HuH-7.5 (cell line): ENCODE measurements at places on chromosomes 5 and 9.

GRCh38 chr9:102521097-102521755 lies 473.9 kb upstream of the CYLC2 start:
- DNase-seq: no peak

- DNase-seq: no peak
Measured at GRCh38 chr5:130706696-130707095, 458.4 kb downstream of the HINT1 start.

DNA sequence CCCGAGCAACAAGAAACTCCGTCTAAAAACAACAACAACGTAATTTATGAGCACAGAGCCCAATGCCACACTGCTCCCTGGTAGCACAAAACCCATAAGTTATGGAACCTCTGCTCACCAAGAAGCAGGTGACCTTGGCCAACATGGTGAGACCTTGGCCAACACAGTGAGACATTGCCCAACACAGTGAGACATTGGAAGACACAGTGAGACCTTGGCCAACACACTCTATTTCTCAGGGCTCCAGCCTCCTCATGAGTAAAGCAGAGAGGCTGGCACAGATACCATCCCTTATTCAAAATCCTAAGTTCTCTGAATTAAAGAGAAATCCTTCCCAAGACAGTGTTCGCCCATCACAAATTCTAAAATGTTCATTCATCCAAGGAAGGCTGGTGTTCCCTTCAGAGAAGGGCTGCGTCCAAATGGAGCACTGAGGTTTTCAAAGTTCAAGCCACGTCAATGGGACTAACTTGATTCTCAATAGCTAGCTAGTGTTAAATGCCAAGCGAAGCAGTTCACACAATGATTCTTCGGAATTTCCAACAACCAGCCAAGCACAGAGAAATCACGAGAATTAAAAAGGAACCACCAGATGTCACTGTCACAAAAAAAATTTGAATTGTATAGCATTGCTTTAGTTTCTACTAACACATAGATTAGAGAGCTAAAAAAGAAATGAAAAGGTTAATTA lies 29.5 kb downstream of the TTC39B start:
- no peak for DNase-seq

- DNase-seq: no peak
Measured at GRCh38 chr5:112923148-112923917, 1.3 kb upstream of the REEP5 start.

GRCh38 chr9:114416290-114416689 lies 28.5 kb upstream of the AKNA start:
- DNase-seq: no peak

GRCh38 chr9:123642291-123643278 lies 286.6 kb downstream of the CRB2 start:
- DNase-seq: no peak

- DNase-seq: no peak
Measured at GRCh38 chr5:139456776-139457175, 5.8 kb downstream of the ECSCR start.

- no peak for DNase-seq
Measured at GRCh38 chr9:82168585-82168984, 180.0 kb downstream of the SPATA31D1 start.

DNA sequence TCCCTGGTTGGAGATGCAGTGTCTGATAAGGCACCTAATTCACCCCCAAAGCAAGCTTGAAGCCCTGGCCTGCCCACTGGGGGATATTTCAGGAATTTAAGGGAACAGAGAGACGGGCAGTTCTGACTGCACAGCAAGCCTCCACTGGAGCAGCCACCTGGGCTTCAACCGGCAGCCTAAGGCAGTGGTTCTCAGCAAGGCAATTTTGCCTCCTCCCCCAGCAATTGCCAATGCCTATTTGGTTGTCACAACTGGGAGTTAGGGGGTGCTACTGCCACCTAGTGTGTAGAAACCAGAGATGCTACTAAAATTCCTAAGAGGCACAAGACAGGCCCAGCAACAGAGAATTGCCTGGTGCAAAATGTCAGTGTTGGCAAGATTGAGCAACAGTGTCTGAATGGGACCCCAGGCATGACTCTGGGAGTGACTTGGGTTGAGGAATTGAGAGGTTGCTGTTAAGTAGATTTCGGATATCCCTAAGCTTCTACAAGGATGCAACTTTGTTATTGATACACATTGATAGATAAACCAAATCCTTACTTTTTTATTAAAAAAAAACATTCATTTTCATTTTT lies 58.7 kb upstream of the CTSL start:
- no peak for DNase-seq

- DNase-seq: no peak
Measured at GRCh38 chr9:135084881-135085760, 2.3 kb upstream of the OLFM1 start.

- no peak for DNase-seq
Measured at GRCh38 chr5:67693956-67694809, 497.6 kb upstream of the CD180 start.

DNA sequence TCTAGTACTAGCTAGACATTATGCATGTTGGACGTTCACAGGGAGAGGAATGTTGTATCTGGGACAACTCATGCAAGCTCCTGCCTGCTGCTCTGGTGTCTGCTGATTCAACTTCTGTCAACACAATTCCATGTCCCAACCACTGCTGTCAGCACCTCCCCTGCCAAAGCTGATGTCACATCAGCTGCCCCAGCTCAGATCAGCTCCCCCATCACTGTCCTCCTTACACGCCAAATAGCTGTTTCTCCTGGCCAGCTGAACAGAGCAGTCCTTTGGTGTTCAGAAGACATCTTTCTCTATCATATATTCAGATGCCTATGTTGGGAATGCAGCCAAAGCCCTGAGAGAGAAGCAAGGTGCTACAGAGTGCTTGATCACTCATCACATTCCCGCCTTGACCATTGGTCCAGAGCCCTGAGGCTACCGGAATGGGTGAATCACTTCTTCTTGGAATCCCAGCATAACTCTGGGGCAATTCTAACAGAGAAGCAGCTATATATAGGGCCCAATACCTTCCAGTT lies 223.3 kb downstream of the SEC61B start:
- DNase-seq: no peak

GRCh38 chr5:151911011-151911410 lies 13.6 kb downstream of the GLRA1 start:
- no peak for DNase-seq

- no peak for DNase-seq
Measured at GRCh38 chr9:4141296-4141695, 158.6 kb downstream of the GLIS3 start.

DNA sequence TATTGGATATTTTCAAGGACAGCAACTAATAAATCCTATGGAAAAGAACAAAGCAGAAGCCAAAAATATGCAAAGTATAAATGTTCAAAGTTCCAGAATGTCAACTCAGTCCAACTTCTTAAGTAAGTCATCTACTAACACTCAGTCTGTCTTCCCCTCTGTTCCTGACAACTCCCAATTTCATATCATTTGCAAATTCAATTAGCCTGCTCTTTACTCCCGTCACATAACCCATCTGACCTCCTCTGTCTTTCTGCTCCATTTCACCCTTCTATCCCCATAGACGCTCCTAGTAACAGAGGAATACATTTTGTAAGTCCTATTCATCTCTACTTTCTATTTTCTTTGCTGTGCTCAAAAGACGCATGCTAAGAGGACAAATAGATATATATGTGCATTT lies 659.8 kb upstream of the MEF2C start:
- DNase-seq: no peak
